Lung (tissue), 17 donors: ENCODE measurements at places on chromosomes 11 and 22.

- peak; percentile 25 for DNase-seq
These were observed 6.3 kb downstream of the PRDM10 start for GRCh38 chr11:129996113-129996870.

DNA sequence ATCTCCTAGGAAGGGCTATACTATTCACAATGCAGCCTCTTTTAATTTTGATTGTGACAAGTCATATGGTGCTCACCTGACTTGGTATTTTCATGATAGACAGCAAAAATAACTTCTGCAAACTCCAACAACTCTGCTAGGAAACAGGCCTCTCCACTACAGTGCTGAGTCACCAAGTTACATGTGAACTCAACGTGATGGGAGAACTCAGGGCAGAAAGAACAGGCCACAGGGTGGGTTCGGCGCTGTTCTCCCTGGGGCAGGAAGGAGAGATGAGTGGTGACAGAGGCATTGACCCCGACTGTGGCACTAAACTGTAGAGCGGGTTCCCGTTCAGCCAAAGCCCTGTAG, 76.6 kb upstream of the UCP3 start:
- no peak for DNase-seq

DNA sequence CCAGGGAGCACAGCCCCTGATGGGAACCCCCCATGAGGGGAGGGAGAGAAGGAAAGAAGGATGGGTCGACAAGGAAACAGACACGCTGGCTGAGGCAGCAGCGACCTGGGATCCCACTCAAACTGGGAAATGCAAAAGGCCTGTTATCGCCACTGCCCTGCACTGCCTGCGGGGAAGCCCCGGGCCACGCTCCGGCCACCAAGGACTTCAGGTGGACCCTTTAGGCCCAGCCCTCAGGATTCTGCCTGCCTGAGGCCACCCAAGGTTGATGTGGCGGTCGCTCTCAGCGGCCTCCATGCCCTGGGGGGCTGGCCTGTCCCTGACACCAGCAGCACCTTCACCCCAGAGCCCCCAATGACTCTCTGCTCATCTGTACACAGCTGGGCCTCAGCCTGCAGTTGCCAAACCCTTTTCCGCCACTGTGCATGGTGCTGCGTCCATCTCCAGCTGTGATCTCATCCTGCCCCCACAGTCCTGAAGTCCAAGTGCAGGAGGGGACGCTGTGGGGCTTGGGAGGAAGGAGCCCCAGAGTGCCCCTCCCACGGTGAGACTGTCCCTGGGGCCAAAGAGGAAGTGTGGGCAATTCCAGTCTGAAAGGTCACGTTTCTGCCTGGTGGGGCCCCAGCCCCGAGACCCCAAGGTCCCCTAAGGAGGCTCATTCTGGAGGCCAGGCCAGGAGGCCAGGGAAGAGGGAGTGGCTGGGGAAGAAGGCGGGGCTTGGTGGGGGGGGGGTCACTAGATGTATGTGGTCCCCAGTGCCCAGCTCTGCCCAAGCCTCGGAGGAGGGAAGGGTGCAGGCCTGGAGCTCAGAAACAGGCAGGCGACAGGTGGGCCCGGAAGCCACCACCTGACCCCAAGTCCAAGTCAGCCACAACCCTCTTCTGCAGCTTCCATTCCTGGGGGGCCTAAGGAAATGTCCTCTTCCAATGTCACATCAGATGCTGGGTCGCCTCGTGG, 31.6 kb downstream of the OSBPL5 start:
- DNase-seq = peak; percentile 10

DNA sequence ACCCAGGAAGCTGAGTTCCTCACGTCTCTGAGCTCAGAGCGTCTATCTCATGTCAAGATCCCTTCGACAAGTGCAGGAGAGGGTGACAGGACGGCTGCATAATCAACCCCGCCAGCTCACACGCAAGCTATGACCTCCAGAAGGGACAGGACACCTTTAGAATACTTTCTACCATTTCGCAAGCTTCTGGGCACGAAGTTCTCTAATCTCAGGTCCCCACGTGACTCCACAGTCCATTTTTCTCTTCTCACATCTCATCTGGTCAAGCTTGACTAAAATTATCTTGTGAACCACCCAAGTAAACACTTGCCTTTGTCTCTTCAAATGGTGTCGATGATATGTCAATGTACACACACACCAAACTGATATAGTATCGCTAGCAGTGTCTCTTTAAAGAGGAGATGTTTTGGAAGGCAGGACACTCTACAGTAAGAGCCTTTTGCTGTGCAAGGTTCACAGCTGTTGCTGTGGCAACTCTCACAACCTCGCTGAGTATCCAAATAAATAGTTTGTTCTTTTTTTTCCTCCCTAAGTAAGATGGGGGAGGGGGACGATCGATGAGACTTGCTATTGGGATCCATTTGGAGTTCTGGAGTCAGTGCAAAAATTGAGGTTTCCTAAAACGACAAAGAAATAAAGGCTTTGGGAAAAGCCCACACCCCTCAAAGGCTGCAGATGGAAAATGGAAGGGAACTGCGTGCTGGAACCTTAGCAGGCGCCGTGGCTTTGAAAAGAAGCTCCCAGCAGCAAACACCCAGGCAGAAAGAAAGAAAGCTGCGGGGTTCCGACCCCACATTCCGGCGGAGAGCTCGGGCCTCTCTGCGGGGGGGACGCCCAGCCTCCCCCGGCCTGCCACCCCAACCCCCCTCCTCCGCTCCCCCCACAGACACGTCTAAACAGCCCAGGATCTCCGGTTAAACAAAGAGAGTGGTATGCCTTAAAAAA, 215.4 kb upstream of the UBASH3B start:
- DNase-seq = peak; percentile 91

DNA sequence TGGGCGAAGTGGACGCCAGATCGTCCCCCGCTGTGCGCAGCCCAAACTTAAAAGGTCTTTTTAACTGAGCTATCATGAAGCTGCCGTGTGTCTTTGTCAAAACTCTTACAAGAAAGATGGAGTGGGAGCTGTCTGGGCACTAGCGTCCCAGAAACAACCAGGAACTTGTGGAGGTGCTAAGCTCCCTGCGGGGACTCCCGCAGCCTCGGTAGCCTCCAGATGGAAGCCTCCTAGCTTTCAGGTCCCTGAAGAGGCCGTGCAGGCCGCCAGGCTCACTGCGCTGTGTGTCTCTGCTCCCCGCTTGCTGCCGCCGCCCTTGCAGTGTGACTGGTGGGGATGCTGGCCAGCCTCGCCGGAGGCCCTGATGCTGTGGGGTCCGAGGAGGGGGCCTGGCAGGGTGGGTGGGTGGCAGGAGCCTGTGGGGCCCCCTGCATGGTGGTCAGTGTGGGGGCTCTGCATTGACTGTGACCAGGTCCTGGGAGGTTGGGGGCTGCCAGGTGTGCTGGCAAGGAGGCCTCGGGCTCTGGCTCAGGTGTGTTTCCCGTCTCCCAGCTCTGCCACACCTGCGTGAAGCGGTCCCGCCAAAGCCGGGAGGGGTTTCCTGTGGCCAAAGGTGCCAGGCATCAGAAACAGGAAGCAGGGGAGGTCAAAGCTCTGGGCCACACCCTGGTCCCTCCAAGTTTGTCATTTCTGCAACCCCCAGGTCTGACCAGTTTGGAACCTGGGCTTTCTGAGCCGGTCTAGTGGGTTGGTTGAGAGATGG, 1.2 kb downstream of the TRABD start:
- no peak for DNase-seq

- DNase-seq = no peak
These were observed 2.8 kb upstream of the AMPD3 start for GRCh38 chr11:10452211-10452767.

- DNase-seq = no peak
These were observed 5.9 kb downstream of the INCENP start for GRCh38 chr11:62129590-62130282.

DNA sequence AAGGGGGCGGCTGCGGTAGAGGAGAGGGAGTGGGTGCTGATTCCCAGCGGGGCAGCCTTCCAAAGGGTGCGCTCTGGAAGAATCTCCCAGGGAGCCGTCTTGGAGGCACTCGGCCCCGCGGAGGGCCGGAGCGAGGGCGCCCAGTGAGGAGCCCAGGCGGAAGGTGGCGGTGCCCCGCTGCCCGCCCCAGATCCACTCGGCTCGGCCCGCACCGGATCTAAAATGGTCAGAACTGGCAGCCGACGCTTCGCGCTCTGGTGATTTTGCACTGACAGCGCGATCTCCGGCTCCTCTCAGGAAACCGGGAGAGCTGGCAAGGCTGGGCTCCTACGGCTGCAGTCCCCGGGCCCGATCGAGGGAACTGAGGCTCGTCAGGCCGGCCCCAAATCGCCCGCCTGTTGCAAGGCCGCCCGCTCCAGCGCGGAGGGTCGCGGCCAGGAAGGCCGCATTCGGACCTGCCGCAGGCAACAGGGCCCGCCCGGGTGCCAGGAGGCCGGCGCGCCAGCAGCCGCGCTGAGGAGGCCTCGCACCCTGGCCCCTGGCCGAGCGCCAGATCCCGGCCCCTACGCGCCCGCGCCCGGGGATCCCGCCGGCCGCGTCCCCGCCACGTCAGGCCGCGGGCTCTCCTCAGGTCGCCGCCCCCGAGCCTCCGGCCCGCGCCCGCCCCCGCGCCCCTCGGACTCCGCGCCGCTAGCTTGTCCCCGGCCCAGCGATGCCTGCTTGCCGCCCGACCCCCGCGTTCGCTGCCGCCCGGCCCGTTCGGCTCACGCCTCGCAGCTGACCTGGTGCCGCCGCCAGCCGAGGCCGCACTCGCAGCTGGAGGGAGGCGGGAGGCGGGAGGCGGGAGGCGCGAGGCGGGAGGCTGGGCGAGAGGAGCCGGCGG, at the start of gene KLHL22:
Gene KLHL22 (minus strand): TSS at position 818 of the 883 bp plus-strand sequence. CDS start 6,584 bp downstream, outside the sequence.
- DNase-seq = peak; percentile 40

DNA sequence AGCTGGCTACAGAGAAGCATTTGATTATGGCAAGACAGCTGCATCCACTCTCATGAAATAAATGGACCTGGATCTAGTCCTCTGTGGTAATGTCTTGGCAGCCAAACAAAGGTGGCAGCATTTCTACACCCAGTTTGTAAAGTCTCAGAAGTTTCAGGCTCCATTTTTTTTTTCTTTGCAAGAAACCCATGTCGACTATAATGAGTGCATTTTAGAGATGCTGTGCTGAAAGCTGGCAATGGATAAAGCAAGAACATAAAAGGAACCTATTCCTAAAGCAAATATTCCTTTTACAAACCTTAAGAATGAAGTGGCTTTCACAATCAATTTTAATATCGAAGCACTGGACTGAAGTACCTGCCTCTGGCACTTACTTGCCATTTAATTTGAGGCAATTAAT, 33.5 kb downstream of the THAP12 start:
- peak; percentile 69 for DNase-seq

DNA sequence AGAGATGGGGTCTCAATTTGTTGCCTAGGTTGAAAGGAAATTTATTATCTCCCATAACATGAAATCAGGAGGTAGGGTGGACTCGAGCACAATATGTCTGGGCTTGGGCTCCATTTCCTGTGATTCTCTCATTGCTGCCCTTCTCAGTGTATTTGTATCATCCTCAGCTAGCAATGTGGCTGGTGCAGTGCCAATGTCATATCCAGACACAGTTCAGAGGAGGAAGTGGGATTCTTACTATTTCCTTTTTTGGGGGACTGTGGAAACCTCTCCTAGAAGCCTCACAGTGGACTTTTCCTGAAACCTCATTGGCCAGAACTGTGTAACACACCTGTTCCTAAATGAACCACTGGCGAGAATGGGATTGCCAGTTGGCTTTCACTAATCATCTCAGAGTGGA, 21.0 kb upstream of the SWAP70 start:
- DNase-seq = no peak

DNA sequence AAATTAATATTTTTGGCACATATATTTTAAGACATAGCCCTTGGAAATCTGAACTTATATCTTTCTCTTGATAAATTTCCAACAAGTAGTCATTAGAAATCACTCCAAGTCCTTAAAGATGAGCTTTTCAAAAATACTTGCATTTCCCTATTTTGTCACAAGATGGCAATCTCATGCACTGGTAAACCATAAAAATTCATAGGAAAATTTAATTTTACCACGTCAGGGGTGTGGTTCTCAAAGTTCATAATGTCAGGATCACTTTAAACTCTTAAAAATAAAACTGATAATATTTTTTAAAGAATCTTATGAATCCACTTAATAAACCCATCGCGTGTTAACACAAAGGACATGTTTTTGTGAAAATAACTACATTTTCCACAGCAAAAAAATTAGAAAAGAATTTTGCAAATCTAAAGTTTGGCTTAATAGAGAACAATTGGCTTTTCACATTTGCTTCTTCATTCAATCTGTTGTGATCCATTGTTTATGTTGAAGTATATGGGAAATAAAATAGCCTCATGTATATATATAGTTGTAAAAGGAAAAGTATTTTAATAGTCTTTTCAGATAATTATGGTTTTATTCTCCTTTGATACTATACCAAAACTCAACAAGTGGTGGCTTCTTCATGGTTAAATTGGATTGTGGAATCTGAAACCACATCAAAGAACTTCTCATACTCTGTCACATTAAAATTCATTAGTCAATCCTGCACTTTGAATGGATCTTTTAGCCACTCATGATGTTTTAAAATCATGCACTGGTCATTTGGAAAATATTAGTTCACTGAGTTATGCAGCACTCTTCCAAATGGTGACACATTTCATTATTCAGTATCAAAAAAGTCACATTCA, 169.1 kb downstream of the CADM1 start:
- DNase-seq = peak; percentile 75

DNA sequence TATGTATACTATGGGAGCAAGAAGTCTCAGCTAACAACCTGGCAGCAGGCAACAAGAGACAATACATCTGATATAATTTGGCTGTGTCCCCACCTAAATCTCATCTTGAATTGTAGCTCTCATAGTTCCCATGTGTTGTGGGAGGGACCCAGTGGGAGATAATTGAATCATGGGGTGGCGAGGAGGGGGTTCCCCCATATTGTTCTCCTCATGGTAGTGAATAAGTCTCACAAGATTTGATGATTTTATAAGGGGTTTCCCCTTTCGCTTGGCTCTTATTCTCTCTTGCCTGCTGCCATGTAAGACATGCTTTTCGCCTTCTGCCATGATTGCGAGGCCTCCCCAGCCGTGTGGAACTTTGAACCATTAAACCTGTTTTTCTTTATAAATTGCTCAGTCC, 6.2 kb downstream of the DNAJC24 start:
- DNase-seq = no peak

GRCh38 chr11:126487711-126488110, 132.2 kb downstream of the ST3GAL4 start:
- DNase-seq = no peak
